ENCODE measurements at places on chromosomes 5 and 9. TPM values are rescaled to one million over a fixed set of nuclear protein-coding genes. Genes with fewer than 3 reads are reported as not detected.
A peak's percentile ranks its signal among the peaks of the same experiment; 100 is the strongest.

- H3K36me3 ChIP-seq = no peaks in the 10 kb centered on the region
- no peak overlapping the region for H3K4me3 ChIP-seq
- H3K27ac ChIP-seq = no peak overlapping the region
- no peaks in the 10 kb centered on the region for H3K27me3 ChIP-seq
- H3K4me1 ChIP-seq = no peaks in the 10 kb centered on the region
- DNase-seq = no peak
Observed at GRCh38 chr5:33261305-33261704, 179.5 kb upstream of the TARS1 start.

DNA sequence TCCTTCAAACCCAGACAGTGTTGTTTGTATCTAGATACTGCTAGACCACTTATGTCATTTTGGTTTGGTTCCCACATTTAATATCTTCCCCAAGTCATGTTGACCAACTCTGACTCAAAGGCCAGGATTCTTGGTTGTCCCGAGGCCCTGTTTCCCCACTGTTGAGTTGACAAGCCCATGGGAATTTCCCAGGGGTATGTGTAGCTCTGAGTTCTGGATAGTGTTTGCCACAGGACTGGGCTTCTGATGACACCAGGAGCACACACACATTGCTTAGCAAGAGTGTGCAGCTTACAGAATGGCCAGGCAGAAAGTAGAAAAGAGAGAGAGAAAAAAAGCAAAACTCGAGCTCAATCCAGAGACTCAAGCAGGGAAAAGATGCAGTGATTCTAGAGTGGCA is 214.4 kb downstream of the NXNL2 start:
- H3K4me1 ChIP-seq = no peaks in the 10 kb centered on the region
- no peaks in the 10 kb centered on the region for H3K36me3 ChIP-seq
- no peak for DNase-seq

- H3K4me3 ChIP-seq = peak overlapping the region; percentile 3
- H3K36me3 ChIP-seq = peaks cover 24% of the 10 kb centered on the region
- peaks cover 89% of the 10 kb centered on the region for H3K4me1 ChIP-seq
- peak overlapping the region; percentile 88 for H3K27ac ChIP-seq
- no peaks in the 10 kb centered on the region for H3K27me3 ChIP-seq
Observed at GRCh38 chr9:89466451-89467277, 31.2 kb downstream of the SEMA4D start.

CATSPER3 gene
- not detected for total RNA-seq

CCL27 gene
- not detected for total RNA-seq
